ENCODE measurements at places on chromosomes 1 and 21.
A peak's percentile ranks its signal among the peaks of the same experiment; 100 is the strongest.

DNA sequence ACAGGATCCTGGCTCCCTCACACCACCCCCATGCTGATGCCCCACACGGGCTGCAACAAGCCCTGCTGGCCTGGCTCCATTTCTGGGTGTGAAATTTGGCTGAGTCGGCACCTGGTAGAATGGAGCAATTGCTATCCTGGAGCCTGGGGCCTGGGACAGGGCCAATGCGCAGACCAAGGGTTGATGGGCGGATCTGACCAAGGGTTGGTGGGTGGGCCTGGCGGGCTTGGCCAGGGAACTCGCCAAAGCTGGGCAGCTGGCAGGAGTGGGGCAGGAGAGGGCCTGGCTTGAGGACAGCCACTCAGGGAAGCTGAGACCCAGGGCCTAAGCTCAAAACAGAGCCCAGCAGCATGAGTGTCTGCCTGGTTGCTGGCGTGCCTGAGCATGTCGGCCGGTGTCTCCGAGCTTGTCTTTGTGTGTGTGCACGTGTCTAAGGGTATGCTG lies 70.9 kb upstream of the POU3F1 start:
- DNase-seq = peak; percentile 26

GRCh38 chr1:201285846-201286245 lies 2.5 kb downstream of the PKP1 start:
- DNase-seq = no peak

GRCh38 chr1:47813970-47814369 lies 183.2 kb downstream of the TRABD2B start:
- DNase-seq = no peak

GRCh38 chr1:208511242-208511860 lies 267.2 kb upstream of the PLXNA2 start:
- DNase-seq = no peak

DNA sequence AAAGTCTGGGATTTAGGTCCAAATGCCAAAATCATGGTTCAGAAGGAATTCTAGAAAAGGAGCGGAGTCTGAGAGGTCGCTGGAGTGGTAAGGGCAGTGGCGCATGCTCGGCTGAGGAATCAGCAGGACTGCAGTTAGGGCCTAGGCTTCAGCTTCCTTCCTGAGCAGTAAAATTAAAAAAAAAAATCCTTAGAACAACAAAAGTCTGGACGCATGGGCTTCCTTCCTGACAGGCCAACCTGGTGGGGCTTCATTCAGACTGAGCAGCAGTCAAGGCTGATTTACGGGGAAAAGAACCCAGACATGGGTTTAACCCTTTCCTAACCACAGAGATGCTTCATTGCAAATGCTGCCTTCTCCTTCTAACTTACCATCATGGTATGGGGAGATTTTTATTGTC lies 17.1 kb downstream of the RNF220 start:
- no peak for DNase-seq

- no peak for DNase-seq
Observed at GRCh38 chr1:73901738-73902137, 296.2 kb downstream of the LRRIQ3 start.

GRCh38 chr1:114105421-114105979 lies 48.2 kb downstream of the SYT6 start:
- DNase-seq = no peak

DNA sequence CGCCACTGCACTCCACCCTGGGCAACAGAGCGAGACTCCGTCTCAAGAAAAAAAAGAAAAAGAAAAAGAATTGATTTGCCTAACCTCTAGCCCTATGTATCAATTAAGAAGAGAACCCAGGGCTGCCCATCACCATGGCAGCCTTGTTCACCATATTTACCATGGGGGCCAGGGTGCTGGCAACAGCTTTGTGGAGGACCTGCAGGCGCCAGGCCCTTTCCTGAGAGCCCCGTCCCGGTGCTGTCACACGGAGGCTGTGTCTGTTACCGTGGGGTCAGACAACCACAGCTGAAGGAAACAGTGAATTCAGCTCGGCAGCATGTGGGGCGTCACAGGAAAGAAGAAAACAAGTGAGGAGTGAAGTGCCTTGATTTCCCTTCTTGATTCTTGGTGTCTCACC lies 6.5 kb upstream of the NBL1 start:
- DNase-seq = no peak

GRCh38 chr1:166297993-166298392 lies 131.2 kb upstream of the FAM78B start:
- no peak for DNase-seq

- no peak for DNase-seq
Observed at GRCh38 chr1:240055936-240056335, 35.7 kb upstream of the FMN2 start.

GRCh38 chr1:199591468-199591867 lies 436.0 kb upstream of the NR5A2 start:
- DNase-seq = no peak

DNA sequence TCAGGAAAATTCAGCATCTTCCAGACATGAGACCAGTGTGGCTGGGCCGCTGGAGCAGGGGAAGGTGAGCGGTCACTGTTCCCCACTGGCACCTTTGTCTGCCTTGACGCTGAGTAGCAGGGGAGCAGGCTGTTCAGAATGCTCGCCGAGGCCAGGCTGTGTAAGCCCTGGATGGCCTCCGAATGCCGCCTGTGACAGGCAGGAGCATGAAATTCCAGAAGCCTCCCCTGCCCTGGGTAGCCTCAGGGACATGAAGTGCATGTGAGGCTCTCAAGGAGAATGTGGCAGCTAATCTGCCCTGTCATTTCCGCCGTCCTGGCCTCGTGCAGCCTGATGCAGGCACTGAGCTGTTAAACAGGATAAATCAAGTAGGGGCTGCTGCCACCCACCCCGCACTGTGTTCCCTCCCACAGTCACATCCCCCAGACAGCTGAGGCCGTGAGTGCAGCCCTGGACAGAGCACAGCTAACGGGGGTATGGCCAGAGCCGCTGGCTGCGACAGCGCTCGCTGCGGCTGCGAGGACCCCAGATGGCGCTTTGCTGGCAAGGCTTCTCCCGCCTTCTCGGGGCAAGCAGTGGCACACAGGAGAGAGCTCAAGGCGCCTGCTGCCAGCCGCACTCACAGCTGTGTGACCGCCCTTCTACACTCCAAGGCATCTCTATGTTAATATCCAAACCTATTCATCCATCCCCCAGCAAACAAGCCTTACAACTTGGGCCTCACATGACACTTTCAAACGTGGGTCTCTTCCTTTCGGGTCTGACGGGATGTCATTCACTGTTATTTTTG lies 105.0 kb upstream of the COL6A1 start:
- peak; percentile 58 for DNase-seq

DNA sequence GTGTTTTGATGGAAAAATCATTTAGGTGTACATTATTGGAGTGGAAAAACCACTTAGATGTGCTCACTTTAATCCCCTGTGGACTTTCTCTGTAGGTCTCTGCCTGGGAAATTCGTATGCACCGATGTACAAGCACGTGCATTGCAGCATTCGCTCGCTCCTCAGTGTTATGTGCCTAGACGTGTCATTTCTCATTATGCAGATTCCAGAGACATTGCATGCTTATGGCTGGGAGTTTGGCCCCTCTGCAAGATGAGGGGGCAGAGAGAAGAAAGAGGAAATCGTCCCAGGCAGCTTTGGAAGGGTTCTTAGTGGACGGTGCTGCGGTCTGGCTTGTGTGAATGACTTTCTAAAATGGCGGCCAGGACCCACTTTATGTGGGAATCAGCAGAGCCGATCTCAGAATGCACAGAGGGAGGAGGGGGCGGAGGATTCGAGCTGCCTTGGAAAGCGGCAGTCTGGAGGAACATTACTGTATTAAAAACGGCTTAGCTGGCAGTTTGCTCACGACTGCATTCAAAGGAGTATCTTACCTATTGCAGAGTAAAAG lies 2.3 kb downstream of the SPEN start:
- peak; percentile 88 for DNase-seq

- no peak for DNase-seq
Observed at GRCh38 chr1:8666389-8667167, 150.9 kb downstream of the RERE start.

DNA sequence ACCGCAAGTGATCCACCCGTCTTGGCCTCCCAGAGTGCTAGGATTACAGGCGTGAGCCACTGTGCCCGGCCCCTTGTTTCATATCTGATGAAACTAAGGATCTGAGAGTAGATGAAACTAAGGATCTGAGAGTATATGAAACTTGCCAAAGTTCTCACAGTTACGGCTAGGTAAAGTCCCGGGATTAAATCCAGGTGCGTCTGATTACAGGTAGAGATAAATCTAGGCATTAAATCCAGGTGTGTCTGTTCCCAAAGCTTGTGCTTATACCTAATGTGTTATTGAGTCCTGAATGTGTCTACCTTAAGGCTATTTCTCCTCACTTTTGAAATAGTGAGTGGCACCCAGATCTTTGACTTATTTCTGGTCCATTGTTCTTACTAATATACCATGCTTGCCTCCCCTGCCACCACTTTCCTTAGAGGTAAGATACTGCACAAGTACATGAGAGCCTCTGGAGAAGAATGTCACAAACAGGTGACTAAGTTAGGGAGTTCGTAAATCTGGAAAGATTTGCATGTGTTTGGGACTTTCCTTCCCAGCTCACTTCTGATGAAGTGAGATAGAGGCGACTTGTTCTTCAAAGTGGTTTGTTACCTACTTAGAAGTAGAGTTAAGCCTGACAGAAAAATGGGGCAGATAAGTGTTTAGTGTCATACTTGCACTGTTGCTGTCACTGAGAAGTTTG lies 66.5 kb downstream of the AK4 start:
- DNase-seq = no peak

DNA sequence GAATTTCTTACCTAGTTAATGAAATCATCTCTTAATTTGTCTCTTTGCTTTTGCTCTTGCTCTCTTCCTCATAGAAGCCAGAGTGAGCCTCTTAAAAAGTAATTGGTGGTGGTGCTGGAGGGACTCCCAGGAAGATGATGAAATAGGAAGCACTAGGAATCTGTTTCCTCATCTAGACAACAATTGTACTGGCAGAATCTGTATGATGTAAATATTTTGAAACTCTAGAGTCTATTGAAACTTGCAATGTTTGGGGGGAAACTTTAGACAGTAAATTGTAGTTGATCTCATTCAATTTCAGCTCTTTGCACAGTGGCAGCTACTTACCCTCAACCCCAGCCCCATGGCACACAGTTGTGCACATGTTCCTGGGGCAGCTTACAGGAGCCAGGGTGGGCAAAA lies 10.6 kb downstream of the RGSL1 start:
- DNase-seq = no peak

DNA sequence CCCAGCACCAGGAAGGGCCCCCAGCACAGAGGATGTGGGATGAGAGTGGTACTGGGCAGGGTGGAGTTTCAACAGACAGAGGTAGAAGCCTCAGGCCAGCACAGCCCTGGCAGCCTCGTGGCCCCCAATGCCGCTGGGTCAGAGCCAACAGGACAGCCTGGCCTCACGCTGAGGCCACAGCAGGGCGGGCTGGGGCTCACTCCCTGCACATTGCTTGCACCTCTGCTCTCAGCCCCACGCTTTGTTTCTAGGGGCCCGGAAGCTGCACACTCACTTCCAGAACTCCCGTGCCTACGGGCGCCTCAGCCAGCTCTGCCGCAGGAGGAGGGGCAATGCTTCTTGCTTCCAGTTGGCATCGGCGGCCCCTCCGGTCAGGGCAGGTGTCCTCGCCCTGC lies 72.9 kb downstream of the SIK1 start:
- no peak for DNase-seq

- no peak for DNase-seq
Observed at GRCh38 chr1:15956150-15956549, 19.8 kb downstream of the ZBTB17 start.

- DNase-seq = no peak
Observed at GRCh38 chr1:188642704-188643103, 1814.0 kb downstream of the PLA2G4A start.

- DNase-seq = no peak
Observed at GRCh38 chr1:98113811-98114210, 193.0 kb upstream of the DPYD start.

DNA sequence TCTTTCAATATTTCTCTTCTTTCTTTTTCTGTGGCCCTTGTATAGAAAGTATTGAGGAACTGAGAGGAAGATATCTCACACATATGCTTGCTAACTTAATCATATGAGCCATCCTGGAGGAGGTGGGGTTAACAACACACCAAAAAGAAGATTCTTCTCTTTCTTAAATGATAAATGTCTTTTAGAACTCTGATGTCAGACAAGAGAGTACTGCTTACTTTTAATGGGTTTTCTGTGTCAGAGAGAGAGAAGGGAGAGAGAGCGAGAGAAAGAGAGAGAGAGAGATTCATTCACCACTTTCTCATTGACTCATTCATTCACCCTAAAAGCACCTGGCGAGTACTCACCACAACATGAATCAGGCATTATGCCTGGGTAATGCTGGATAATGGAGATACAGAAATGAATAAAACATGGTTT lies 250.3 kb upstream of the SGIP1 start:
- DNase-seq = no peak

- no peak for DNase-seq
Observed at GRCh38 chr1:21280482-21280881, 9.8 kb downstream of the ECE1 start.

DNA sequence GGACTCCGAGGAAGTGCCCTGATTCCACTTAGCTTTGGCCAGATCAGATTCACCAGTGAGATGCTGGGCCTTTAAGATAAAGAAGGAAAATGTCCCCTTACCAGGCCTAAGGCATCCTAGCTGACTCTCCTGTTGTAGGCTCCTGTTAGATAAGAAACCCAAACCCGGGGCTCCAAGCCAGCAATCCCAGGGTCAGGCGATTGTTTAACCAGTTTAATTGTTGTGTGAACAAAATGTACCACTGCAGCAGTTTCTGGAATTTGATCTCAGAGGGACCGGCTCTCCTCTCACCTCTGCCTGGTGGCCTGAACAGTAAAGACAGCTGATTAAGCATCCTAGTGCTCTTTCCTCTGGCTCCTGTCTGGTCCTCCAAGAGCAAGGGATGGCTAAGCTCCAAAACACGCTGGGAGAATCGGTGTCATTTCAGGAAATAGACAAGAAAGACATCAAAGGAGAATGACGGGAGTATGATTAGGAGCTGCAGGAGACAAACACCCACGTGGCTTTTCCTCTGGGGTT lies 9.3 kb upstream of the KLHDC8A start:
- no peak for DNase-seq
